ENCODE measurements at places on chromosomes 12 and 14. TPM values are rescaled to one million over a fixed set of nuclear protein-coding genes. Genes with fewer than 3 reads are reported as not detected.

GRCh38 chr12:84161296-84161695 is 751.3 kb downstream of the SLC6A15 start:
- DNase-seq, result no peak

The LRFN5 gene
- total RNA-seq, result not detected

The GPR68 gene
- 1.5 TPM for total RNA-seq

The SDR9C7 gene
- total RNA-seq, result not detected

DNA sequence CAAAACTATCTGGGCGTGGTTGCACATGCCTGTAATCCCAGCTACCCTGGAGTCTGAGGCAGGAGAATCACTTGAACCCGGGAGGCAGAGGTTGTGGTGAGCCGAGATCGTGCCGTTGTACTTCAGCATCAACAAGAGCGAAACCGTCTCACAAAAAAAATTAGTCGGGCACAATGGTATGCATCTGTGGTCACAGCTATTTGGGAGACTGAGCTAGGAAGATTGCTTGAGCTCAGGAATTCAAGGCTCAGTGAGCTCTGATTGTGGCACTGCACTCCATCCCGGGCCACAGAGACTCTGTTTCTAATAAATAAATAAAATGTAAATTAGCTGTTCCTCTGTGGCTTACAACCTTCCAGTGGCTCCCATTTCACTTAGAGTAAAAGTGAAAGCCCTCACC is 28.0 kb downstream of the RCOR1 start:
- DNase-seq, result no peak

DNA sequence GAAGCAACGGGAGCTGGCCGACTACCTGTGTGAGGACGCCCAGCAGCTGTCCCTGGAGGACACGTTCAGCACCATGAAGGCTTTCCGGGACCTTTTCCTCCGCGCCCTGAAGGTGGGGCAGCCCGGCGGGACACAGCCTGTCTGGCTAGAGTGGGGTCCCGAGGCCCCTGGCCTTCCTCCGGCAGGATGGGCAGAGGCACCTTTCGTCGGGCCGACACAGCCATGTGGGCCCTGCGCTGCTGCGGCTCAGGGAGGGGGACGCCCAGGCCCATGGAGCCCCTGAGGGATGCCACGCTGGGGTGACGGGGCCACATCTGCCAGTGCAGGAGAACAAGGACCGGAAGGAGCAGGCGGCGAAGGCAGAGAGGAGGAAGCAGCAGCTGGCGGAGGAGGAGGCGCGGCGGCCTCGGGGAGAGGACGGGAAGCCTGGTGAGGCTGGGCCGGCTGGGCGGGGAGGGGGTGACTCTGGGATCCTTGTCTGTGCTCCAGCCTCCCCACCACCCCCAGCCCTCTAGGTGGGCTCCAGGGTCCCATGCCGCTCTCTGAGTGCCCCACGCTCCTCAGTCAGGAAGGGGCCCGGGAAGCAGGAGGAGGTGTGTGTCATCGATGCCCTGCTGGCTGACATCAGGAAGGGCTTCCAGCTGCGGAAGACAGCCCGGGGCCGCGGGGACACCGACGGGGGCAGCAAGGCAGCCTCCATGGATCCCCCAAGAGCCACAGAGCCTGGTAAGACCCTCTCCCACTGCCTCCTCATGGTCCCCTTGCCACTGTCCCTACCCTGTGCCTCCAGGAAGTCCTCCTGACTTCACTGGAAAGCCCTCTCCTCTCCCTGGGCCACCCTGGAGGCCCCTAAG is 10.9 kb upstream of the ADSS1 start:
- DNase-seq, result no peak

- no peak for DNase-seq
Measured at GRCh38 chr12:97181571-97182265, 274.7 kb downstream of the NEDD1 start.

DNA sequence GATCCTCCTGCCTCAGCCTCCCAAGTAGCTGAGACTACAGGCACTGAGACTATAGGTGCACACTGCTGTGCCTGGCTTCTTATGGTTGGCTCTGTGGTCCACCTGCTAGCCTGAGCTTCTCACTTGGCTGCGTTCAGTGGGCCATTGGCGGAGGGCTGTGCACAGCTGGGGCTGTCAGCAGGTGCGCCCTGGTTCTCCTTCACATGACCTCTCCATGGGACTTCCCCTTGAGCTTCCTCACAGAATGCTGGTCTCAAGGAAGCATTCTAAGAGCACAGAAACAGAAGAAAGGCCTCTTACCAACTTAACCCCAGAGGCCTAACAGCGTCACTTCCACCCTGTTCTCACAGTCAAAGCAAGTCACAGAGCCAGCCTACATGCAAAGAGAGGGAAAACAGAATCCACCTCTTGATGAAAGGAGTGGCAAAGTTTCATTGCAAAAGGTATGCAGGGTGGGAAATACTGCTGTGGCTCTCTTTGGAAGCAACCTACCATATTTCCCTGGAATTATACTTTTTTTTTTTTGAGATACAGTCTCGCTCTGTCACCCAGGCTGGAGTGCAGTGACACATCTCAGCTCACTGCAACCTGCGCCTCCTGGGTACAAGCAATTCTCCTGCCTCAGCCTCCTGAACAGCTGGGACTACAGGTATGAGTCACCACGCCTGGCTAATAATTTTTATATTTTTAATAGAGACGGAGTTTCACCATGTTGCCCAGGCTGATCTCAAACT is 9.3 kb downstream of the RILPL2 start:
- DNase-seq, result no peak

The CD4 gene
- not detected for total RNA-seq

DNA sequence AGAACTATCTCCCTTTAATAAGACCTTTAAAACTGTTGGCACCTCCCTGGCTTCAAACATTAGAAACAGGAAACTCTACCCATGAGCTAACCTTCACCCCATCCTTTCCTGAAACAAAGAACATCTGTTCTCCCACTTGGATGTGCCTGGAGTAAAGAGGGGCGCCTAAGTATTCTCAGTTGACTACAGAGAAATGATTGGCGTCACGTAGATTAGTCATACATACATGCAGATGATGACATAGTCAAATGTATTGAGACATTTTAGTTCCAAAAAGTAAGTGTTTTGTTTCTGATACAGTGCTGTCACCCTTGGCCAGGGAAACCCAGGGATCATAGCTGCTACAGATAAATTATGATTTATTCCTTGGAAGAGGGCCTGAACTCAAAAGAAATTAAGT is 260.0 kb upstream of the PLEKHG7 start:
- no peak for DNase-seq

DNA sequence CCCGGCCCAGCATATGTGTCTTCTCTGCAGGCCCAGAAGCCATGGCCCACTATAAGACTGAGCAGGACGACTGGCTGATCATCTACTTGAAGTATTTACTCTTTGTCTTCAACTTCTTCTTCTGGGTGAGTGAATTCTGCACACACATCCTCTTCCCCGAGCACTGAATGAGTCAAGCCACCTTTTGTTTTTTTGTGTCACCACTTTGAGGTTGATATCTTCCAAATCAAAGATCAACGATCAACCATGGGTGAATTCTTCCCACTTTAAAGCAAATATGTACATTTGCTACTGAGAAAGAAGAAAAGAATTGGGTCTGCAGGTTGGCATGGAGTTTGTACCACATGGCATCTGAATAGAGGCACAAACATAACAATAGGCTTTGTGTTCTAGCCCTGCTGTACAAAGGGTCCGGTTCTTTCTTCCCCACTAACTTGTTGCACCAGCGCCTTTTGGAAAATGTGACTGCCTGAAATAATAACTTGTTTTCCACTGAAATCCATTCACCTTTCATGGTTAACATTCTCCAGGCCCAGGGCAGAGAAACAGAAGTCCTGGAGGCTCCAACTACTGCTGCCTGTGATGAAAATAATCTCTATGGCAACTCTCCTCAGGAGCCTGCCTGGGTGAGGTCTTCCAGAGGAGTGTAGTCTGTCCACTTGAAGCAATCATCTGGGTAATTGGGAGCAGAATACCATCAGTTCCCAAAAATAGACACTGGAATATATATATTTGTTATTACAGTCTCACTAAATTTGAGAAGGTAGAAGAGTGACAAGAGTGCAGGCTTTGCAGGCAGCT is 27.6 kb downstream of the TSPAN11 start:
- DNase-seq, result peak; percentile 4

DNA sequence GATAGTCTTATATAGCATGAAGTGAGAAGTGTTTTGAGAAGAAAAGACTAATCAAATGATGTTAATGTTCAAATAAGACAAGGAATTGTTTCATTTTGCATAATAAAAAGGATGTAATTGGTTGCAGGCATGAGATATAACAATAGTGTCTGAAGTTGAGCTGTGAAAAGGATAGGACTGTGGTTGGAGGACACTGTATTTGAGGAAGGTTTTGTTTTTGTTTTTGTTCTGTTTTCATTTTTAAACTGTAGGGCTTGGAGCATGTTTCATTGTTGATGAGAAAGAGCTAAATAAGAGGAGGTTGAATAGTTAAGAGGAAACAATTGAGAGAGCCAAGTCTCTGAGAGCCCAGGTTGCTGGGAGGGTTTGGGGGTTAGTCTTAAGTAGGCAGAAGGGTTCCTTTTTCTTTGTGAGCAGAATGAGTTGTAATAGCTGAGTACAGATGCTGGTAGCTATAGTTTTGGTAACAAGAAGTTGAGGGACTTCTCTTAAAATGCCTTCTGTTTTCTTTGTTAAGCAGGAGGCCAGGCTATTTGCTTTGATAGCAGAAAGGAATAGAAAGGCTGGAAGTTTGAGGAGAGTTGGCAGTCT is 58.4 kb downstream of the CCDC91 start:
- no peak for DNase-seq

The TSPAN8 gene
- total RNA-seq, result 1.3 TPM

The TSHR gene
- not detected for total RNA-seq

DNA sequence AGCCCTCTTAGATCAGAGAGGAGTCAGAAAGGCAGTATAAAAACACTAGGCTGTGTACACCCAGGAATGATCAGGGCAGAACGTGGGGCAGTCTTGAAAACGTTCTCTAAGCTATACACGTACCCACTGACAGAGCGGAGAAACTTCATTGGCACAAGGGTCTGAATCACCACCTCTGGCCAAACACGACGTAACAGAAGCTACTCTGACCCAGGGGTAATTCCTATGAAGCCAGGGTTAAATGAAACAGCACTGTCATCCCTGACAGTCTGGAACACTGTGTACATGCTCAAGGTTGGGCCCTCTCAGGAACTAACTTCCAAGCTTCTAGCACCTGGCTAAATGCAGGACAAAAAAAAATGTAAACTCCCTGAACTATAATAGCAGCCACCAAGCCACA is 38.4 kb downstream of the PARP11 start:
- no peak for DNase-seq
